CD4-positive, alpha-beta T cell treated with Interleukin-15 for 1 hour (primary cell): ENCODE measurements at places on chromosomes 12 and 14.

DNA sequence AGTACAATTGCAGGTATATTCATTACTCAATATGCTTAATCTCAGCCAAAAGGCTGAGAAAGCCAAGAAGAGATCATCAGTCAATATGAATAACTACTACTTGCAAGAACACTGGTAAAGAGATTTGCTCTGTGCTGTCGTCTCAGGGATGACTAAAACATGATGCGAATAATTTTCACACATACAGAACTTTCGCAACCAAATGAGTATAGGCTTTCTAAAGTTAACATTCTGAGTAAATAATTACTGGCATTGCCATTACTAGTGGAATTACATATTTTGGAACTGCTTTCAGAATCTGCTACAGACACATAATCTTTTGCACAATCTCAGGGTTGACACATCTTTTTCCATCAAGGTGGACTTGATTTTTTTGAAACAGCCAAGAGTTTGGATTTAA is 24.7 kb downstream of the NCKAP1L start:
- DNase-seq, result no peak

- DNase-seq, result no peak
Measured at GRCh38 chr14:56587701-56588100, 8.1 kb downstream of the TMEM260 start.

DNA sequence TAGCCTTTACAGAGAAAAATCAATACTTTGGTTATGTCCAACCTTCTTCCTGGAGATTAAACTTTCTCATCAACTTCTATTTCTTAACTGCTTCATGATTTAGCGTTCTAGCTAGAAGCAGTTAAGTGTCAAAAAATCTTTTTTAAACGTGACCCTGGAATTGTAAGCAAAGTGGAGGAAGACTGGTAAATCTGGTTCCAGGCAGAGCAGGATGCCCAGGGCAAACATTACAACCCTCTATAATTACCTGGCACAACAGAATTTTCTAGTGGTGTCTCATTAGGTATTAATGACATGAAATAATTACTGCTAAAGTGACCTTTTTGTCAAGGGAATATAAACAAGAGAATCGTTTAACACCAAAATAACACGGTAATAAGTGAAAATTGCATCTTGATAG is 320.8 kb downstream of the MED13L start:
- no peak for DNase-seq

GRCh38 chr12:27549801-27550652 is 26.0 kb downstream of the PPFIBP1 start:
- peak; percentile 48 for DNase-seq

- DNase-seq, result no peak
Measured at GRCh38 chr14:59215322-59215721, 26.9 kb downstream of the DAAM1 start.

- DNase-seq, result no peak
Measured at GRCh38 chr12:132836795-132837331, 8.2 kb upstream of the GOLGA3 start.

- no peak for DNase-seq
Measured at GRCh38 chr12:88493636-88494035, 86.6 kb downstream of the KITLG start.

DNA sequence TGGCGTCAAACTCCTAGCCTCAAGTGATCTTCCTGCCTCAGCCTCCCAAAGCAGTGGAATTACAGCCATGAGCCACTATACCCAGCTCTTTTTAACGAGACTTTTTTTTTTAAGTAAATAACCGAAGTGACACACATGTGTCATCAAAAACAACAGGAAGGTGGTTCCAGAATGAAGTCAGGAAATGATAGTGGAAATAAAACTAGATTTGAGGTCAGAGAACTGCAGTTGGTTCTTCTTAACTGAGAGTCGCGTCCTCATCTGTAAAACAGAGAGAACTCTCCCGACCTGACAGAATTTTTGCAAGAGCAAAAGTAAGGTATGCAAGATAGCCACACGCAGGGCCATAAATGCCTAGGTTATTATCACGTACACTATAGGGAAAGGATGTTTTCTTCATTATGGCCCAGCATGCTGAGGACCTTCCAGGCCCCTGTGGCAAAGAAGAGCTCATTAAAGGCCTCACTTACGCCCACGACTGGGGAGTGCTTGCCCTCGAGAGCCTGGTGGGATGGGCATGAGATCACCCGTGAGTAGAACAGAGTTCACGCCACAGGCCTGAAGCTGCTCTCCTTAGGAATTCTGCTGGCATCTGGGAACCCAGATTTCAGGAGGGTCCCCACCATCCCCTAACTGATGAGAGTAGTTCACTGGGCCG is 67.2 kb downstream of the SCARB1 start:
- no peak for DNase-seq

GRCh38 chr12:1812650-1813302 is 7.6 kb upstream of the LRTM2 start:
- peak; percentile 54 for DNase-seq

DNA sequence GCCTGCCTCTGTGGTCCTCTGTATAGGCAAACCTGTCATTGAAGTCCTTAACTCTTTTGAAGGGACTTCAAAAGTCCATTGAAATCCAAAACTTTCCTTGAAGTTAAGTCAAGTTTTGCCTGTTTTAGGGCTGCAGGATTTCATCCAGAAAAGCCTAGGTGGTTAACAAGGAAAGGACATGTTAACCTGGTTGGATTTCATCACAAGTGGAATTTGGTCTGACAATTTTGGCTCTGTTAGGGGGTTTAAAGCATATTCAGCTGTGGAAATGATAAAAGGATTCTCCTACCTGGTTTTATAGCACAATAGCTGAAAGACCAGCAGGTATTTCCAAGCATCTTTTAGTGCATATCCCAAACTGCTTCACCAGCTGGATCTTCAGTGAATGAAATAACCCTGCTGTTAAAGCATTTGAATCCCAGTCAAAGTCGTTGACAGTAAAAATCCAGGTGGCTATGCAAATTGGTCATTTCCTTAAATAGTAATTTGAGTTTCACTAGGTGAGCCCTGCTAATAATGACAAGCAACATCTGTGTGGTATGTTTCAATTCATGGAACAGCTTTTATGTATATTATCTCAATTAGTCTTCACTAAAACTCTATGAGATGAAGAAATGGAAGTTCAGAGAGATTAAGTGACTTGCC is 400.5 kb downstream of the ETNK1 start:
- DNase-seq, result no peak

- no peak for DNase-seq
Measured at GRCh38 chr12:47652521-47653234, 53.2 kb downstream of the RPAP3 start.

DNA sequence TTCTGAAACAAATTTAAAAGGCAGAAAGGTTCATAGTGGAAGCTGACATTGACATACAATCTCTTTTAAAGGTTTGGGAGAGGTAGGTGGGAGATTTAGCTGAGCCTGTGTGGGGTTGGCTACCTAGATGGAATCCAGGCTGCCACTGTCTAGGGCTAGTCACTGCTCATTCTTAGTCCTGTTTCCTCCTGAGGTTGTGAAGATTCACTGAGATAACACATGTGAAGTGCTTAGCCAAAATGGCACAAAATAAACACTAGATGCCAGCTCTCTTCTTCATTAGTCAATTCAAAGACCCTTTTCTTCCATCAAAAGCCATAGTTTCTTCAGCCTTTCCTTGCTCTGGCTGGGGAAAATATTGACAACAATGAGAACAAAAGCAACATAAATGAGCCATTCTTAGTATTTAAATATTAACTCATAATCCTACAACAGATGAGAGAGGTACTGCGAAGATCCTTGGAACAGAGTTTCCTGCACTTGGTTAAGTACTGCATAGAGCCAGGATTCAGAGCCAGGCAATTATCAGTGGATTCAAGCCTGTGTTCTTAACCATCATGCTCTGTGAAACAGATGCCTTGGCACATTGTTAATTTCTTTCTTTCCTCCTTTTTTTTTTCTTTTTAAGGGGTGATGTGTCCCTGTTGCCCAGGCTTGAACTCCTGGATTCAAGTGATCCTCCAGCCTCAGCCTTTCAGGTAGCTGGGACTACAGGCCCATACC is 3.5 kb downstream of the MYF6 start:
- DNase-seq, result no peak
